ENCODE measurements at places on chromosomes 11 and 22. TPM values are rescaled to one million over a fixed set of nuclear protein-coding genes. Genes with fewer than 3 reads are reported as not detected.

BARX2 gene
- total RNA-seq, result 0.74 TPM

CHRM1 gene
- 1.5 TPM for total RNA-seq

SOX6 gene
- total RNA-seq, result 13.9 TPM

ACR gene
- total RNA-seq, result 0.26 TPM

DNA sequence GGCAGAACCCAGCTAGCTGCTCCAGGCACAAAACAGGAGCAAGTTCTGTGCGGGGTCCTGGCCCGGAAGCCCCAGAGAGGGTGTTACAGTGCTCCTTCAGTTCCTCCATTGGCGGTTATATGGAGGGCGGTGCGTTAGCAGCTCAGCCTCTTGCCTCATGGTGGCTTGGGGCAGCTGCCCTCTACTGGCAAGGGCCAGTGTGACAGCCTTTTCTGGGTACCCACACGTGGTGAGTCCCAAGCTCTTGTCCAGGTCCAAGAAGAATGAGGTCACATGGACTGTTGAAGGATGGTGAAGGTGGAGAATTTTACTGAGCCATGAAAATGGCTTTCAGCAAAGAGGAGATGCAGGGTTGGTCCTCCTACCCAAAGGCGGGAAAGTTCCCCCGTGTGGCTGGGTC lies 100.5 kb downstream of the WT1 start:
- H3K4me3 ChIP-seq, result no peak overlapping the region
- no peak overlapping the region for H3K27ac ChIP-seq
- no peaks in the 10 kb centered on the region for H3K36me3 ChIP-seq
- no peak for DNase-seq
- H3K27me3 ChIP-seq, result no peaks in the 10 kb centered on the region

DNA sequence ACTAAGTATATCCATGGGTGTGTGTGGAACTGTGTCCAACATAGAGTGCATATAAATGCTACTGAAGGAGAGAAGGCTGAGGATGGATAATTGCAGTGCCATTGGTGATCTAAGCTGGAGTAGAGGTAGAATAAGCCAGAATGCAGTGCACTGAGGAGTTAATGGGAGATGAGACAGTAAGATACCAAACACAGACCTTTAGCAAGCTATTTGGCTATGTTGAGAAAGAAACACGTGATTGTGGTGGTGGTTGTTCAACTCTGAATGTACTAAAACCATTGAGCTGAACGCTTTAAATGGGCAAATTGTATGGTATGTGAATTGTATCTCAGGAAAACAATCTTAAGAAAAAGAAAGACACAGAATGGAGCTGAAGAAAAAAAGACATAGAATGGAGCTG lies 22.8 kb downstream of the JAML start:
- H3K36me3 ChIP-seq, result no peaks in the 10 kb centered on the region
- H3K4me3 ChIP-seq, result no peak overlapping the region
- H3K27ac ChIP-seq, result no peak overlapping the region
- no peaks in the 10 kb centered on the region for H3K27me3 ChIP-seq

DNA sequence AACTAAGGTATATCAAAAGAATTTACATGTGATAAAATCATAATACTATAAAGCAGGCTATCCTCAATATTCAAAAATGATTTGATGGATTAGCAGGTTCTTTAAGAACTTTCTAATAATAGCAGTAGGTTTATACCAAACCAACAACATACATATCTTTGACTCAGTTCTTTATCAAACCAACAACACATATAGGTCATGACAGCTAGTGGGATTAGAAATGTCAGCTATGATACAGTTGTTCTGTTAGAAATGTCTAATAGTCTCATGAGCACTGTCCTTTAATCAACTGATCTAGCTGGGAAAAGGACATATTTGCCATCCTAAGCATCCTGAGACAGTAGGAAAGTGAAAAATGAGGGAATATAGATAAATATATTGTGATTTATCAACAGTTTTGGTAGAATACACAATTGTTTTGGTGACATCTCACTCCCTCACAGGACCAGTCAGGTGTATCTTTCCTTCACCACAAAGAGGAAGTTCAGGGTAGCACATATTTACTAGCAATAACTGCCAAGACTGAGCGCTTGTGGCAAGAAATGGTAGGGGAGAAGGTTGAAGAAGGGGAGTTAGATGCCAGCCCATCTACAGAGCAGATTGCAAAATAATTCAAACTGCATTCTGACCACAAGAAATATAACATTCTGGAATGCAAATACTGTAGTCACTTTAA lies 90.8 kb upstream of the APOA1 start:
- no peak overlapping the region for H3K27ac ChIP-seq
- no peak for DNase-seq
- H3K4me3 ChIP-seq, result no peak overlapping the region
- no peaks in the 10 kb centered on the region for H3K27me3 ChIP-seq
- no peaks in the 10 kb centered on the region for H3K36me3 ChIP-seq

DNA sequence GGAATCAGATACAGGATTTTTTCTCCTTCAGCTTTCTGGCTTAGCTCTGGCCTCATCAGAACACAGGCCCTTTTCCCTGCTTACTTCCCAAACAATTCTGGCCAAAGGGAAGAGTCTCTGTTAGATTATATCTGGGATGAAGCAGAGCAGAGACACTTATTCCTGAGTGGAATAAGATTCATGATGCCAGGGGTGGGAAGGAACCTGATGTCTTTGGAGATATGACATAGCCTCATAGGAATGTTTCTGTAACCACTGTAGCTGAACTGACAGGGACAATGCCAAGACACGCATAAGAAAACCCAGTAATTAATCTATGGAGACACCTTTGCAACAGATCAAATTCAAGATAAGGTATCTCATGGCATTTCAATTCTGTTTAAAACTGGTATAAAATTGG lies 177.1 kb upstream of the RAG2 start:
- no peak overlapping the region for H3K27ac ChIP-seq
- H3K36me3 ChIP-seq, result no peaks in the 10 kb centered on the region
- no peaks in the 10 kb centered on the region for H3K27me3 ChIP-seq
- DNase-seq, result no peak

DNA sequence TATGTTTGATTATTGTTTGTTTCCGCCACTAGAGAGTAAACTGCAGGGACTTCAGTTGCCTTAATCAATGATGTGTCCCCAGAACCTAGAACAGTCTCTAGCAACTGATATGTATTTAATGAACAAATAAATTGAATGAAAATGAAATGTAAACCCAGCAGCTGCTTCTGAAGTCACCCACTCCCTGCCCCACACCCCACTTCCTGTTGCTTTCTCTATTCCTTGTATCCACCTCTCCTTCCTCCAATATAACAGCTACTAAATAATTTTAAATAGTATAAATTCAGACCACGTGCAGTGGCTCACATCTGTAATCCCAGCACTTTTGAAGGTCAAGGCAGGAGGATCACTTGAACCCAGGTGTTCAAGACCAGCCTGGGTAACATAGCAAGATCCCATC lies 15.8 kb downstream of the MYH9 start:
- H3K27me3 ChIP-seq, result no peaks in the 10 kb centered on the region
- H3K4me1 ChIP-seq, result peaks cover 40% of the 10 kb centered on the region
- H3K27ac ChIP-seq, result peak overlapping the region; percentile 54
- no peak overlapping the region for H3K4me3 ChIP-seq

GRCh38 chr11:117290809-117291396 lies at the start of gene BACE1-AS:
Gene BACE1-AS, plus strand, starts transcription at chr11:117291346.
- no peak within 1 kb of the TSS for H3K27ac ChIP-seq
- H3K4me1 ChIP-seq, result no peaks in the 10 kb centered on the region
- H3K4me3 ChIP-seq, result no peak within 1 kb of the TSS
- peaks cover 37% of the 10 kb centered on the region for H3K36me3 ChIP-seq
- no peaks in the 10 kb centered on the region for H3K27me3 ChIP-seq

DNA sequence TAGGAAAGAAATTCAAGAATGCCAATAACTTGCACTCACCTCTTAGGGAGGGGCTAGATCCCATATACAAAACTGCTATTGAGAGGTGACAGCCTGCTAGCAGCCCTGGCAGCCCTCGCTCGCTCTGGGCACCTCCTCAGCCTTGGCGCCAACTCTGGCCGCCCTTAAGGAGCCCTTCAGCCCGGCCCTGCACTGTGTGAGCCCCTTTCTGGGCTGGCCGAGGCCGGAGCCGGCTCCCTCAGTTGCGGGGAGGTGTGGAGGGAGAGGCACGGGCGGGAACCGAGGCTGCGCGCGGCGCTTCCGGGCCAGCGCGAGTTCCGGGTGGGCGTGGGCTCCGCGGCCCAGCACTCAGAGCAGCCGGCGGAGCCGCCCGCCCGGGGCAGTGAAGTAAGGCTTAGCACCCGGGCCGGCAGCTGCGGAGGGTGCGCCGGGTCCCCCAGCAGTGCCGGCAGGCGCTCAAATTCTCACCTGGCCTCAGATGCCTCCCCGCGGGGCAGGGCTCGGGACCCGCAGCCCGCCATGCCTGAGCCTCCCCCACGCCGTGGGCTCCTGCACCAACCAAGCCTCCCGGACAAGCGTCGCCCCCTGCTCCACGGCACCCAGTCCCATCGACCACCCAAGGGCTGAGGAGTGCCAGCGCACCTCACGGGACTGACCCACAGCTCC lies 329.9 kb downstream of the FAM181B start:
- H3K36me3 ChIP-seq, result no peaks in the 10 kb centered on the region
- peaks cover 13% of the 10 kb centered on the region for H3K4me1 ChIP-seq
- no peak for DNase-seq
- H3K4me3 ChIP-seq, result no peak overlapping the region

GRCh38 chr11:6841694-6842093 lies 3.8 kb upstream of the OR10A5 start:
- no peak overlapping the region for H3K4me3 ChIP-seq
- DNase-seq, result no peak
- no peaks in the 10 kb centered on the region for H3K36me3 ChIP-seq
- no peak overlapping the region for H3K27ac ChIP-seq
- no peaks in the 10 kb centered on the region for H3K27me3 ChIP-seq
- no peaks in the 10 kb centered on the region for H3K4me1 ChIP-seq

DNA sequence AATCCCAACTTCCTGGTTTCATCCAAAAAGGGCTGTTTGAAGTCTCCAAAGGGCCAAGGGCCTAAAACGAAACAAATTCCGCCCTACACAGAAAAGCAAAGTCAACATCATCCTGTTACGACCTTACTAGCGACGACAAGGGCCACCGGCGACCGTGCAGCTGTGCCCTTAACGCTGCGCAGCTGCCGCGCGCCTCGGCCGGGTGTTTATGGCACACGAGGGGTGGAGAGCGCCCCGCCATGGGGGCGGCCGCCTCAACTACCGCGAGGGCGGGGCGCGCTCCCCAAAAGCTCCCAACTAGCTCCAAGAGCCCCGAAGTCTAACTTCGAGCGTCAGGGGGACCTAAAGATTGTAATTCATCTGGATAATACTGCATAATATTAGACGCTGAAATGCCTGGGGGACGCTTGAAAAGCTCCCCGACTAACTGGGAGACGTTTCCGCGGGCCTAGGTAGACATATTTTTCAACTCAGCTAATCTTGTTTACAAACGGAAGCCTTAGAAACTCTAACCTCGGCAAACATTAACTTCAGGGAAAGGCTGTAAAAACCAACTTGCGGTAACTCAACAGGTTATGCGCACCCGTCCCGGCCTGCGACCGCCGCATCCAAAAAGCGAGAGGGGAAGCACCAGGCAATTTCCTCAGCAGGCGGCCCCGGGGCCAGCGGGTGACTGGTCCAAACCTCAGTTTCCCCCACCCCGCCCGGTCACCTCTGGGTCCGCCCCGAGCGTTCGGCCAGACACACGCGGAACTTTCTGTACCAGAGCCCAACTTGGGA lies 694 bp downstream of the TMEM123 start:
- peak overlapping the region; percentile 90 for H3K4me3 ChIP-seq
- no peaks in the 10 kb centered on the region for H3K27me3 ChIP-seq
- peak overlapping the region; percentile 72 for H3K27ac ChIP-seq
- H3K36me3 ChIP-seq, result peaks cover 11% of the 10 kb centered on the region
- peak; percentile 78 for DNase-seq
- no peaks in the 10 kb centered on the region for H3K4me1 ChIP-seq

- peak overlapping the region; percentile 12 for H3K27ac ChIP-seq
- no peaks in the 10 kb centered on the region for H3K36me3 ChIP-seq
- no peak for DNase-seq
Measured at GRCh38 chr11:60954421-60954820, 2.4 kb upstream of the SLC15A3 start.

DNA sequence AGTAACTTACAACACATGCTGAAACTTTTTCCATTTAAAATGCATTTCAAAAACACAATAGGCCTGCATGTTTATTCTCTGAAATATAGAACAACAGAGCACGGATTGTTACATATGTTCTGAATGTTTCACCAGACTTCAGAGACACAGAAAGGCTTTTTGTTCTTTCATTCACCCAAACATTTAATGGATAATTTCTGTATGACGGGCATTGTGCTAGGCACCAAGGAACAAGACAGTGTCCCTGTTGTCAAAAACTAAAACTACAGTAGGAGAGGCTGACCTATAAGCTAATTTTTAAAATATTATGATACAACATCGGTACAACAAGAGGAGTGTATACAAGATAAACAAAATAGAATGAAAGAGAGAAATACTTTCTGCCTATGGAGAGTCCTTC lies 81.9 kb upstream of the TEAD1 start:
- H3K27me3 ChIP-seq, result no peaks in the 10 kb centered on the region
- no peak for DNase-seq
- no peak overlapping the region for H3K27ac ChIP-seq
- H3K36me3 ChIP-seq, result no peaks in the 10 kb centered on the region
- H3K4me3 ChIP-seq, result no peak overlapping the region

- H3K27ac ChIP-seq, result no peak overlapping the region
- H3K4me3 ChIP-seq, result no peak overlapping the region
- H3K4me1 ChIP-seq, result no peaks in the 10 kb centered on the region
Measured at GRCh38 chr11:80911666-80912065, 1470.8 kb upstream of the TENM4 start.
